ENCODE measurements at places on chromosomes 7 and 10. TPM values are rescaled to one million over a fixed set of nuclear protein-coding genes. Genes with fewer than 3 reads are reported as not detected.

- no peak for DNase-seq
Observed at GRCh38 chr7:32318300-32319011, 171.7 kb downstream of the LSM5 start.

IGF2BP3 gene
- polyA plus RNA-seq, result 66.8 TPM

DNA sequence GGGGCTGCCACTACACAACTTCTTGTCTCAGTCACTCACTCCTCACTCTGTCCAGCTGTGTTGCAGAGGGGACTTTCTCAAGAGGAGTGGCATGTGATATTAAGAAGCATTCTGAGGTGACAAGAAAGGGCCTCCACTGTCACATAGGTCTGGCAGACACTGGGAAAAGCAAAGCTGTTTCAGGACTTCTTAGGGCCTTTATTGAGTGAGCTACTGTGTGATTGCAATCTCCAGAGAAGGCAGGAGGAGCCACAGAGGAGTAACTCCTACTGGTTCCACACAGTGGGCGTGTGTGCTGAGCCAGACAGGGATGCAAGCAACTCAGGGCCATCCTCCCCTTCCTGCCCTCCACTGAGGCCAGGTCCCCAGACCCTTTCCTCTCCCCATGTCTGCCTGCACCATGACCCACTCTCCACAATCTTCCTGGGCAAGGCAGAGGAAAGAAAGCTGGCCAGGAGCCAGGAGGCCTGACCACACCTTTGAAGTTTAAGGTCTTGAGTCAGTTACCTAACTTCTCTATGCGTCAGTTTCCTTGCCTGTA lies 262.0 kb upstream of the ZMIZ1 start:
- no peak for DNase-seq

DNA sequence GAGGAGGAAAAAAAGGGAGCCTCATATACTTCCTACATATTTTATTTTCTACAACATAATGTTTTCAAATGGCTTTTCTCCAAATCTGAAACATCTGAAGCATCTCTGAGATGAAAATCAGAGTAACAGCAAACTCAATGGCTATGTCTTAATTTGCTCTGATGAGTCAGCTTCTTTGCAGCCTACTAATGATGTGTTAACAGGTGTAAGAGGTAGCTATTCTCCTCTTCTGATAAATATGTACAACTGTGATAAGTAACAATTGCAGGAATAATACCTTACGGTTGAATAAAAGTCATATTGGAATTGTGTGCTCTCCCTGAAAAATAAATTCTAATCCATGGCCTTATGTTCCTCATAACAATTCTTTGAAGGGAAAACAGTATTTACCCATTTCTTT lies 45.2 kb downstream of the GNAT3 start:
- DNase-seq, result no peak

GTPBP10 gene
- 29.0 TPM for polyA plus RNA-seq

GRCh38 chr10:122140941-122141623 lies 130.0 kb upstream of the BTBD16 start:
- DNase-seq, result no peak

Measured in renal cortex interstitium (tissue), 15 donors.